ENCODE measurements at places on chromosomes 1 and 21. TPM values are rescaled to one million over a fixed set of nuclear protein-coding genes. Genes with fewer than 3 reads are reported as not detected.

GRCh38 chr1:240174734-240175133 is 83.1 kb downstream of the FMN2 start:
- no peak for DNase-seq

Gene SLC1A7
- total RNA-seq = 0.58 TPM

GRCh38 chr1:159168043-159168442 is 3.4 kb upstream of the CADM3 start:
- no peak for DNase-seq

Gene TMEM240
- 0.67 TPM for total RNA-seq

Gene TRIM63
- total RNA-seq = 0.25 TPM

DNA sequence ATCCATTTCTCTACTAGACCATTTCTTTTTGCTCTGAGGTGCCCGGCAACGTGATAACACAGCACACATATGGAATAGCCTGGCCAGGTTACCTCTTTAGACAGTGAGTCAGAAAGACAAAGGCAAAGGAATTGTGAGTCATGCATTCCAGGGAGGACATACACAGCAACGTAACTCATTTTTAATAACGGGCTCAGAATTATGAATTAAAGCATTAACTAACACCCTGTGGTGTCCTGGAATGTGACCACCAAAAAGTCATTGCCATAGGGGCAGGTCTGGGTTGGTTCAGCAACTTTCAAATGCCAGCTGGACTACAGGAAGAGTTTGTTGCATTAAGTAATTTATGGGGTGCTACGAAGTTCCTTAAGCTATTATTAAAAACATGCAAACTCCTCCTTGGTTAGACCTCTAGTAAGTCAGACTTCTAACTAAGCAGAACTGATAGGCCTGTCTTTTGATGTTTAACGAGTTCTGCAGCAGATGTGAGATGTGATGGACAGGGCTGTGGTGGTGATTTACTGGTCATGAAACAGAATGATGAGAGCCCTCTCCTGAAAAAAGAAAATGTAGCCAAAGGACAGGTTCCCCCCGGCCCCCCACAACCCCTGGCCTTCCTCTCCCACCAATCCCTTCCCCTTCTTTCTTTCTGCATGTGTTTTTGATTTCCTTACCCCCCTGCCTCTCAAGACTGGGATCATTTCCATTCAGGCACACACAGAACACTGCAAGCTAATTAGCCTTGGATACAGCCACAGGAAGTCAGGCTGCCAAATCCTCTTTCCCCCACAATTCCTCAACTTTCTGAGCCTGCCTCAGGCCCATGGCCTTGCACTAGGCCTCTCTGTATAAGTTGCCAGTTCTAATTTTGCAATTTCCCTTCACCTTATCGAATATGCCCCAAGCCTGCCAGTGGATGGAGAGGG is 88.9 kb upstream of the HAO2 start:
- DNase-seq = no peak

GRCh38 chr21:16279731-16280581 is 550.2 kb downstream of the USP25 start:
- no peak for DNase-seq
